ENCODE measurements at places on chromosomes 2 and 18. TPM values are rescaled to one million over a fixed set of nuclear protein-coding genes. Genes with fewer than 3 reads are reported as not detected.

The CHMP1B gene
- total RNA-seq, result 27.1 TPM

DNA sequence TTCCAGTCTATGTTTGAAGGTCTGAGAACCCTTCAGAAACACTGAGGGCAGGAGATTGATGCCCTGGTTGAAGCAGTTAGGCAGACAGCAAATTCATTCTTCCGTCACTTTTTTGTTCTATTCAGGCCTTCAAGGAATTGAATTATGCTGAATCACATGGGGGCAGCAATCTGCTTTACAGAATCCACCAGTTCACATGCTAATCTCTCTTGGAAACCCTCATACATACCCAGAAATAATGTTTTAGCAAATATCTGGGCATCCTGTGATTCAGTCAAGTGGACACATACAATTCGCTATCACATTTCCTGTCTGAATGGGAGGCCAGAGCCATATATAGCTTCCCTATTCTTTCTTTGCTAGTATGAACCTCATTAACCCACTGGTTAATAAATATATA, 301.4 kb upstream of the CNTNAP5 start:
- no peak for DNase-seq

GRCh38 chr2:21032338-21033236, 11.3 kb downstream of the APOB start:
- DNase-seq, result no peak

GRCh38 chr2:127429844-127430425, 11.7 kb downstream of the PROC start:
- DNase-seq, result no peak

The RAPGEF4 gene
- total RNA-seq, result 9.3 TPM

DNA sequence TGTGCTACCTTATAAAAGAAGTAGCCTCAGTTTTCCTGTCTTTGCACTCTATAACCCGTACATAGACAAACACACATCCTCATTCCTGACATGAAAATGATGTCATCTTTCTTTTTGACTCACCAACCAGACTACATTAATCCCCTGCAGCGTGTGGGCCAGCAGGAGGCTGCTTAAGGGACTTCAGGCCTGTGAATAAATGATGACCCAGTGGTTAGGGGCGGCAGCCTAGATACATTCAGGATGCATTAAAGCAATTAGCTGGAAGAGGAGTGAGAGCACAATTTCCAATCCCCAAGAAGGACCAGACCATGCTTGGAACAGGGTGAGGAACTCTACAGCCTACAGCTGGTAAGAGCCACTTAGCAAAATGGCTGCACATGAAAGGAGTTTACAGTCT, 57.3 kb upstream of the KLF7 start:
- DNase-seq, result no peak

DNA sequence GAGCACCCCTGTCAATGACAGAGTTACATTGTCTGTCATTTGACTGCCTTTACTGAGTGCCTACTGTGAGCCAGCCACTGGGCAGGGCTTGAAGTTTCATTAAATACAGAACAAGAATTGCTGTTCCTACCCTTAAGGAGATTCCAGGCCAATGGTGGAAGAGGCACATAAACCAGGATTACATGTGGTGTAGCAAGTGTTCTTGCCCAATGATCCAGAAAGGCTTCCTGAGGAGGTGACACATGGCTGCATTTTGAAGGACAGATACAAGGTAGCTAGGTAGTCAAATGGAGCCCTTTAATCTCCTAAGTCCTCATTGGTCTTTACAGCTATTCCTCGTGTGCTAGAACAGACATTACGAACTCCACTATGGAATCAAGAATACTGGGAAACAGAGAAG, 312.7 kb downstream of the ETAA1 start:
- DNase-seq, result no peak

GRCh38 chr2:225920621-225921220, 521.2 kb downstream of the NYAP2 start:
- no peak for DNase-seq

GRCh38 chr18:6396847-6397246, 17.9 kb downstream of the L3MBTL4 start:
- no peak for DNase-seq

- no peak for DNase-seq
Observed at GRCh38 chr18:44730803-44731529, 50.3 kb downstream of the SETBP1 start.

The CASP8 gene
- total RNA-seq, result 12.1 TPM

DNA sequence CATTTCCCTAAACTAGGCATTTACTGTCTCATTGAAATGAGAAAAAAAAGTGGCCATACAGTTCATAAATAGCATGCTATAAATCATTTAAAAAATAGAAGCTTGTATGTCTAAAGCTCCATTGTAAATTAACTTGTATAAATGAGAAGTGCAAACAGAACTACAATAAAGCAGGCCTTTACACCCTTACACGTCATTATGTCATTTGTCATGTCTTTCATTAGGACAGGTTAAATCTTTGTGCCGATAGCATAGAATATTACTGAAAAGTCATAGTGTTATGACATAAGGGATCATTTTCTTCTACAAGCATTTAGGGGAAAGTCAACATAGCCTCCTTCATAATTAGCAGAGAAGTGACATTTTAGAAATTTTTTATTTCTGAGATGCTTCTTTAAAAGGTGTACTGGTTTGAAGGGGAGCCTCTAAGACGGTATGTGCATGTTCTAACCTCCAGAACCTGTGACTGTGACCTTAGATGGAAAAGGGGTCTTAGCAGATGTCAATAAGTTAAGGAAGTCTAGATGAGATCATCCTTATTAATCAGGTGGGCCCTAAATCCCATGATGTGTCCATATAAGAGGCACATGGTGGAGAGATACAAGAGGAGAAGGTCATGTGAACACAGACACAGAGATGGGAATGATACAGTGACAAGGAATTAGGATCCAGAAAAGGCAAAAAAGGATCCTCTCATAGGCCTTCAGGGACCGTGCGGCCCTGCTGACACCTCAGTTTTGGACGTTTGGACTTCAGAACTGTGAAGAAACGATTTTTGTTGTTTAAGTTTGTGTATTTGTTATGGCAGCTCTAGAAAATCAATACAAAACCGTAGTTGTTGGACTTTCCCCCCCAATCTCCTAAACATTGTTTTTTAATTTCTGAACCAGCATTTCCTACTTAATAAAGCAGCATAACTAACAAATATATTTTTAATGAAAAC, 863.7 kb downstream of the MBD2 start:
- no peak for DNase-seq

- DNase-seq, result no peak
Observed at GRCh38 chr2:23782646-23783045, 144.3 kb downstream of the ATAD2B start.

- no peak for DNase-seq
Observed at GRCh38 chr2:219688560-219689445, 61.4 kb downstream of the SLC4A3 start.

The SDC1 gene
- 0.98 TPM for total RNA-seq

DNA sequence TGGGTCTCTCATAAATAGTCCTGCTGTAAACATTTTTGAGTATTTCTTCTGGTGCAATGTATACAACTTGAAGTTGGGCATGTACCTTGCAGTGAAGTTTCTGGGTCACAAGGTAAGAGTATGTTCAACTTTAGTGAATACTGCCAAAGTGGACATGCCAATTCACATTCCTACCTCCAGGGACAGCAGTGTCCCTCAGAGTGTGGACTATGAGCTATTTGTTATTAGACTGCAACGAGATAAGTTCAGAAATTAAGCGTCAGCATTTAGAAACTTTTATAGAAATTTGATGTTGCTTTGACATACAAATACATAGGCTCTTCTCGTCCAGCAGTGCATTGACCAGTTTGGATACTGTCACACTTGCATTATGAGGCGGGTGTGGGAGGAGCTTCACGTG, 7.2 kb upstream of the ACKR3 start:
- no peak for DNase-seq

GRCh38 chr18:52764316-52764715, 424.3 kb downstream of the DCC start:
- DNase-seq, result no peak

The FBXO41 gene
- 2.1 TPM for total RNA-seq

GRCh38 chr2:135581282-135581681, 50.0 kb downstream of the R3HDM1 start:
- no peak for DNase-seq

DNA sequence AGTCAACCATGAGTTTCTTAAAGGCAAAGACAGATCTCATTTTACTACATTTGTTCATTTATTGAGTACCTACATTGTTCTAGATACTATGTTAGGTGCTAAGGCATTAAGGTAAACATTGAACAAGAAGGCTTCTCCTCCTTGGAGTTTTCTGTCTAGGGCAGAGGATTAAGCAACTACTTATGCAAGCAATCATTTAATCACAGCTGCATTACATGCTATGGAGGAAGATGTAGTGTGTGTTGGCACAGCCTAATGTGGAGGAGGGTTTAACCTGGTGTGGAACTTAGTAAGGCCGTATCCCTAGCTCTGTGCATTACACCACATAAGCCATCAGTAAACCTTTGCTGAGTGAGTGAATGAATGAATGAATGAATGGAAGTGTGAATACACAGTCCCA, 106.5 kb upstream of the MAP3K20 start:
- DNase-seq, result no peak

DNA sequence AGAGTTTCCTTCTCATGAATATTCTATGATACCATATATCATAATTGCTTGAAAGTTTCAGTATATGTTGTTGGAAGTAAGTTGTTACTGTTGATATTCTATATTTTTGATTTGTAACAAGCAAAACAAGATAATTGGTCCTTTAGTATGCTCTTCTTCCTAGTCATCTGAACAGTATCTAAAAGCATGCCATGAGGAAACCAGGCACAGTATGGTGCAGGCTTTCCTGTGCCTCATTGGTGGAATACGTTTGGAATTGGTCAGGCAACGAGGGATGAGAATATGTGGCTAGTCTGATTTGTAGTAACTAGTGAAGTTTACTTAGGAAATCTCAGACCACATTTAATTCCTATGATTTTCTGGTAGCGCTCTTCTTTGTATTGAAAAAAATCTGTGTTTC, 22.8 kb downstream of the ASXL3 start:
- no peak for DNase-seq

DNA sequence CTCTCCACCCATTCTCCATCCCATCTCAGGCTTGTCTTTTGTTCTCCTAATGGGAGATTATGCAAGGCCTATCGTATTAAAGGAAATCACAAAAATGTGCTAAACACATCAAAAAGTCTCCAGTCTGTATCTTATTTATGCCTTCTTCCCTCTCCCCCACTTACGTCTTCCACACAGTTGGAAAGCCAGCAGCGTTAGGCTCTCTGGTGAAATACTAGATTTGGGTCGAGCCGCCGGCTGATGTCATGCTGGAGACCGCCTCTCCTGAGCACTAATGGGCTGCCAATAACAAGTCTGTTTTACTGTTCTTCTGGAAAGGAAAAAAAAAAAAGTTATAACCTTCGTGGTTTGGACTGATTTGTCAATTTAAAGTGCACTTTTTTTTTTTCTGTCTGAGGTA, 182.7 kb upstream of the SIX2 start:
- peak; percentile 73 for DNase-seq

DNA sequence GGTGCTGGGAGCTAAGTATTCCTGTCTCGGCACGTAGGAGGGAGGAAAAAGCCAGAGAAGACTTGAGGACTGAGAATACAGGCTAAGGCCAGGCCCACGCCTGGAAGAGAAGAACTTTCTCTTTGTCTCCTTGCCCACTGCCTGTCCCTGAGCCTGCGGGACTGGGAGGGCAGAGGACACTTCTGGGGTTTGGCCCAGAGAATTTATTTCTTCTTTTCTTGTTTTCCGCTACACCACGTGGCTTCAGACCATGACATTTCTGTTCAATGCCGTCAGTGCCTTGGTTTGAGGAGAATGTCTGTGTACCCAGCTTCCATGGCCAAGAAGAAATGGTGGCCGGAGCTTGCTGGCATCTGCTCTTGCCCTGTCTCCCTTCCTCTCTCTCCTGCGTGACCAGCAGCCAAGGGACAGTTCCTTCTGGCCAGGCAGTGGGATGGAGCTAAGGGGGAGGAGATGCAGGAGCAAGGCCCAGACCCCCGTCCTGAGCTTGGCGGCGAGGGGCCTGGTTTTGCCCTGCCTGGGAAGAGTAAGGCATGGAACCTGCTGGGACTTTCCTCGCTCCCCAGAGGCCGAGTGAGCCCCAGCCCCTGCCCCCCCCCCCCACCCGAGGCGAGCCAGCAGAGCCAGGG, 140.3 kb downstream of the KLHL29 start:
- DNase-seq, result no peak

The AQP12B gene
- total RNA-seq, result not detected

DNA sequence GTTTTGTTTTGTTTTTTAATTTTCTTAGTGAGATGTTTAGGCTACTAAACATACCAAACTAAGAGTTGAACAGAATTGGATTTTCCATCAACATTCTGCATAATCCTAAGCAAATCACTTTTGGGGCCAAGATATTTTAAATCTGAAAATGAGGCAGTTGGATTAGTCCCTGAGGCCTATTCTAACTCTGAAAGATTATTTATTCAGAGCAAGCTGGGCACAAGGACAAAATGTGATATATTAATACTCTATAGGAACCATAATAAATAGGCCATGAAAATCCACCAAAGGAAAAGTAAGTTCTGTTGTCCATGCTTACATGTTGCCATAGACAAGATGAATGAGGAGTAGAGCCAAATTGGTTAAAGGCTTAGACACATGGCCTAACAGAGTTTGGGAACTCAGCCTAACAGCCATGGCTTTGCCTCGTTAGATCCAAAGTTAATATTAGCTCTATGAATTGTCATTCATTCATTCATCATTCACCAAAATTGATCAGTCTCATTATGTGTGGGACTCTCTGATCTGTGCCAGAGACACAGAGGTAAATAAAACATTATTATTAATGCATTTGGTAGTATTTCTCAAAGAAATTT, 183.5 kb downstream of the SCG2 start:
- no peak for DNase-seq

The ALLC gene
- total RNA-seq, result 7.6 TPM

DNA sequence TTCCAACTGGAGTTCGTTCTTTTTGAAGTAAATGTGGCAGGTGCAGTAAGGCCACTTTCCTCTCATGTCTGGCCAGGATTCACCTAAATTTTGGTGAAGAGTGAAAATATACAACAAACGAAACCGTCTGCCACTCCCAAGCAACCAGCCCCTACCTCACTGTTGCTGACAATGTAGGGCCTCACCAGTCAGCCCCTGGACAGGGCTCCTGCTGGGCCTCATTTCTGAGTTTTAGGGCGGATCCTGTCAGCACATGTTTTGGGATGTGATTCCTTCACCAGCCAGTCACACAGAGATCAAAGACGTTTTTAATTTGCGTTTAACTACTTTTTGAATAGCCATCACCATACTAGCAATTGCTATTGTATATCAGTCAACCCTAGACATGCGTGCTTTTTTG, 185.0 kb downstream of the WDR7 start:
- DNase-seq, result no peak

- no peak for DNase-seq
Observed at GRCh38 chr18:39311111-39311712, 1745.6 kb upstream of the CELF4 start.
